ENCODE measurements at places on chromosomes 6 and 20.
A peak's percentile ranks its signal among the peaks of the same experiment; 100 is the strongest.

DNA sequence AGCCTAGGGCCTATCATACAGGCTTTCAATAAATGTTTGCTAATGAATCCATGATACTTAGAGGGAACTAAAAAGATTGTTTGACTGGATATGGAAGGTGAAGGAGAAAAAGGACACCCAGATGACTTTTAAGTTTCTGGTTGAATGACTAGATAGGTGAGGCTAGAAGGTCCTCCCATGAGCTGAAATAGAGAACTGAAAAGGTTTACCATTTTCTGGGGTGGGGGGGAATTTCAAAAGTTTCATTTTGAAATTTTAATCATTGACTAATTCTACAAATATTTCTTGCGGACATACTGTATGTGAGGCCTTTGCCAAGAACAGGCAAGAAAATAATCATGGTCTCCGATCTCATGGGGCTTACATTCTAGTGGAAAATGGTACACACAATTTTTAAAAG, 17.9 kb upstream of the ZBTB2 start:
- DNase-seq, result no peak

- no peak for DNase-seq
Measured at GRCh38 chr20:63765082-63765873, 25.7 kb downstream of the SLC2A4RG start.

DNA sequence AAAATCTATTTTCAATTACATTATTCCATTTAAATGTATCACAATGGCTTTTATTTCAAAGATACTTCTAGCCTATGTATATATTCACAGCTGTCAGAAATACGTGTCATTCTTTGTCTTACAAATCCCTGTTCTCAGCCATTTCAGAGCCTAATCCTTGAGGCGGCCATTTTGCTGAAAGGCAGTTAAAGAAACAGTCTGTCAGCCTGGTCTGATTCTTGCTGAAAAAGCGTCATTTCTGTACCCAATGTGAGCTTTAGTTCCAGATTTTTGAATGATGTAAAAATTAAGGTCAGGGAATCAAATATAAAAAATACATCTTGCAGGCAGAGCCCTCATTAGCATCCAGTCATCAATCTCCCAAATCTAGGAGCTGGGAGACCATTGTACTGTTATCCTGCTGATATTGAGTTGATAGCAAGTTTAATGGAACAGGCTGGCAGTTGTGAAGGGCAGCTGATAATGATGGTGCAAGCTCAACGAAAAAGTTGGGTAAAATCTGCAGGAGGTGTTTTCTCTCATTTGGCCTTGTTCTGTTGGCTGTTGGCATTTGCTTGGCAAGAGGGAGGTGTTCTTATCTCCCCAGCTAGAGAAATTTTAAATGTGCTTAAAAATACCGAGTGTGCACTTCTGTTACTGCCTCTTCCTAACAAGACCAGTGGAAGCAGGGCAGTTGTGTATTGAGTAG, 314.8 kb downstream of the SOX4 start:
- no peak for DNase-seq

DNA sequence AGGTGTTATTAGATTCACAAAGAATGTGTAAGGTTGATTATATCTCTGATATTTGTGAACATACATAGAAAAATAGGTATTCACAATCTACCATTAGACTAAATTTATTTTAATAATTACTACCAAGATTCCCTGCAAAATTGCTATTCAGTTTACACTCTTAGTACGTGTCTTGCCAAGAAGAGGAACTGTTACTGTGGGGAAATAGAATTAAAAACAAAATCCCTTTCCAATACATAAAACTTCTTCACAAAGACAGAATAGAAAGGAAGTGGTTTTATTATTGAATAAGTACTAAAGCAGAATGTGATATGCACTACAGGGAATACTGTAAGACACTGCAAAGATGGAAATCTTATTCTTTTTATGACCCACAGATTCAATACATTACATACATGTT, 17.0 kb downstream of the RAB32 start:
- DNase-seq, result no peak

DNA sequence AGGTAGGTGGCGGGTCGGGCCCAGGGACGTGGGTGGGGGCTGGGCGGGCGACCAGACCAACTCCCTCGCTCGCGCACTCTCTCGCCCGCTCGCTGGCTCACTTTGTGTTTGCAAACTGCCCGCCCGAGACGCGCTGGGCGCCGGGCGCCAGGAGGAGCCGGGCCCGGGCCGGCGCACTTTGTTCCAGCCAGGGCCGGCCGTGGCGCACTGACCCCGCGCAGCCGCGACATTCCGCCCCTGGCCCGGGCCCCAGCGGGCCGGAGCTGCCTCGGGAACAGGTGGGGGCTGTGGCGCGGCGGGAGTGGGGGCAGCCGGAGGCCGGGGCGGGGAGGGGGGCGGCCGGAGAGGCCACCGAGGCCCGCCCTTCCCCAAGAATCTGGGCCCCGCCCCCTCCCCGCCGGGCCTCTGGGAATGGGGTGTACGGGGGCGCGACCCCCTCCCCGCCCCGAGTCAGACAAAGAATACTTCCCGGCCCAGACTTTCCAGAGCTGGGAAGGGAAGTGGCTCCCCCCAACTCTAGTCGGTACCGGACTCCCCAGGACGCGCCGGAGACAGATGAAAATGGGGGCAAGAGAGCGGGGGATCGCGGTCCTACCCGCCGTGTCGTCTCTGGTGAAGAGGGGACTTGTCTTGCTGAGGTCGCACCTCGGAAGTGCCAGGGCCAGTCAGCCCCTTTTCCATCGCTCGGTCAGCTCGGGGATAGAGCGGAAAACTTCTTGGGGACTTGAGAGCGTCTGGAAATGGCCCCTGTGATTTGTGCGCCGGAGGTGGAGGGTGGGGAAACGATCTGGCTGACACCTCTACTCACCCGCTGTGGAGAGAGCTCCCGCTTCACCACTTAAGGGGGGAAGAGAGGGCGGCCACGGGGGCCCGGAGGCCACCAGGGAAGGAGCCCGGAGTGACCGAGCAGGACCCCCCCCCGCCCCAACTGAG, 951 bp downstream of the FOXP4 start:
- DNase-seq, result no peak

DNA sequence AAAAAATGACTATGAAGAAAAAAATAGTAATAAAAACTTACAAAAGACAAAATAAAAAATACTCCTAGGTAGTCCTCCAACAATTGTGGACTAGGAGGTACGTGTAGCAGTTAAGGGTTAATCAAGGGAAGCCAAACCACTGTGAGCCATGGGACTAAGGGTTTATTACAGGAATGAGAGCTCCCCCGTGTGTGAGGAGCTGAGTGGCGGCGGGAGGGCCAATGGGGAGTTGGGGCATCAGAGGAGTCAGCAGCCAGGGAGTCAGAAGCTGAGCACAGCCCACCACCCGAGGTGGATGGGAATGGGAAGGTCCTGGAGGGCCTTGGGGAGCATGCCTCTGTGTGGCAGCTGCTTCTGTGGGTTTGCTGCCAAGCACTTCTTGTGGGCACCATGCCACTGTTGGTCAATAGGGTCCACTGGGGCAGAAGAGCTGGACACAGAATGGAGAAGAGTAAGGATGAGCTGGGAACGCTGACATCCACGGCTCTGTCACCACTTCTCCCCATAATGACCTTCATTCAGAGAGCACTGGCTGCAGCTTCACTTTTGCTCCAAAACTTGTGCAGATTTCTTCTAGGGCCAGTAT, 373.3 kb downstream of the CDKAL1 start:
- DNase-seq, result no peak

GRCh38 chr20:51156041-51156982, 133.4 kb upstream of the KCNG1 start:
- peak; percentile 39 for DNase-seq

GRCh38 chr6:25921525-25922203, 8.8 kb downstream of the SLC17A2 start:
- DNase-seq, result no peak

- DNase-seq, result no peak
Measured at GRCh38 chr6:34867484-34867883, 20.4 kb downstream of the TAF11 start.

- DNase-seq, result no peak
Measured at GRCh38 chr6:89387516-89388201, 24.4 kb downstream of the RRAGD start.

DNA sequence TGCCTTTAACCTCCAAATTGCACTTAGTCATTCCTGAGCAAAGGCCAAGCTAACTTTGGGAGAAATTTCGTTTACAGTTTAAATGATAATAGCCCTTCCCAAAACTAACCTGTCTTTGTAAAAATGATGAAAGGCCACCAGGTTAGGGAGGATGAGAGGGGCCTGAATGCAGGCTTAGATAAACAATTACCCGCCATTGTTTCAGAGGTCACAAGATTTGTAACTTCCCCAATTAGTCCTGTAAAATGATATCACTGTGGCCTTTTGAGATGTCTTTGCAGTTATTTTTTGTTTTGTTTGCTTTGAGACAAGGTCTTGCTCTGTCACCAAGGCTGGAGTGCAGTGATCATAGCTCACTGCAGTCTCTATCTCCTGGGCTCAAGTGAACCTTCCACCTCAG, 26.3 kb downstream of the GNL1 start:
- no peak for DNase-seq

GRCh38 chr6:36544228-36544627, 3.1 kb downstream of the STK38 start:
- no peak for DNase-seq

DNA sequence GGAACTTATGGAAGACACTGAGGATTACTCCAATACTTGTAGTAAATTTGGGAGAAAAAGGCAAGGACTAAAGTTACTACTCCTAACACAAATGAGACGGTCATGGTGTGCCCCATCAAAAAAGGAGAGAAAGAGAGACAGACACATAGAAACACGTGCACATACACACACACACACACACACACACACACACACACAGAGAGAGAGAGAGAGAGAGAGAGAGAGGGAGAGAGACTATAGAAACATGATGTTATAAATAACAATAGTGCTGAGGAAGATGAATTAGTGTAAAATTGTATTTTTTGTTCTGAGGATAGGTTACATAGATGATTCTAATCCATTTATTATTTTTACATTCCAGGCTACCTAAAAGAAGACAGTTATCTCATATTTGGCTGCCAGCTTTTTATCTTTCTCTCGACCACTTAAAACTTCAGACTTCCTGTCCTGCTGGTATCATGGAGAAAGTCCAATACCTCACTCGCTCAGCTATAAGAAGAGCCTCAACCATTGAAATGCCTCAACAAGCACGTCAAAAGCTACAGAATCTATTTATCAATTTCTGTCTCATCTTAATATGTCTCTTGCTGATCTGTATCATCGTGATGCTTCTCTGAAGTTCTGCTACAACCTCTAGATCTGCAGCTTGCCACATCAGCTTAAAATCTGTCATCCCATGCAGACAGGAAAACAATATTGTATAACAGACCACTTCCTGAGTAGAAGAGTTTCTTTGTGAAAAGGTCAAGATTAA, 10.5 kb downstream of the PLN start:
- no peak for DNase-seq

- DNase-seq, result no peak
Measured at GRCh38 chr6:99613409-99613704, 6.7 kb downstream of the PRDM13 start.

GRCh38 chr20:52752023-52752422, 220.1 kb upstream of the TSHZ2 start:
- DNase-seq, result no peak

DNA sequence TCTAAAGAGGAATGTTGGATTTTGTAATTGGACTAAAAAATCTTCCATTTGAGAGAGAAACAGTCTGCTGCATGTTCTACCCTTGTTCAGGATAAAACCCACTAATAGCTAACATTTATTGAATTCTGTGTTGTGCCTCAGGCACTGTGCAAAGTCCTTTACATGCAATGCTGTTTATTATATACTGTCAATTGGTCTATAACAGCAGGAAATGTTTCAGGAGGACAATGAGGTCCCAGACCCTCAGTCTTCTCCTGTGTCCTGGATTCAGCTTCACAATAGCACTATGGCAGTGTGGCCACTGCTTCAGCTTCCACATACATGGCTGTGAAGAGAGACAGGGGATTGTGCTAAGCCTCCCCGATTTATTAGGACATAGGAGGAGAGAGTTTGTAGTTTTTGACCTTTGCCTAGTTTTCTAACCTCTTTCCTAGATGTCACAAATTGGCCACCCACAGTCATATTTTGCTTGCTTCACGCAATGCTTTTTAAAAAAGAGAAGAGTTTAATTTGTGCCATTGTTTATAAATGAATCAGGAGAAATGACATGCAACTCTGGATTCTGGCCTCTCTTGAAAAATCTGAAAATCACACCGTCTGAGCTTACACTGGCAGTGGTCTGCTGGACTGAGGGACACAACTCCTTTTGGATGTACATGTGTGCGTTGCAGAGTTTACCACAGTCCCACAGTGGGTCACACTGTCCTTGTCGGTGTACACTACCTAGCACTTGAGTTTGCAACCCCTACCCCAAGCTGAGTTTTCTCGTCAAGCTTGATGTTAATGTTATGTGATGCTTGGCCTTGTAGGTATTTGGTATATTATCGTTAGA, 11.3 kb downstream of the PTPN1 start:
- DNase-seq, result no peak

Measured in fibroblast of skin of left quadriceps (primary cell).